GM18507 (cell line): ENCODE measurements at places on chromosomes 16 and 17.

GRCh38 chr16:89149386-89149785, 22.2 kb upstream of the CDH15 start:
- no peak for DNase-seq

GRCh38 chr16:2963723-2964474, at the start of gene KREMEN2:
TSS of gene KREMEN2 (plus strand) at chr16:2964275. CDS start at chr16:2964521, 246 bp downstream.
- DNase-seq = no peak

GRCh38 chr16:78102122-78102660, 2.7 kb downstream of the WWOX start:
- DNase-seq = no peak

DNA sequence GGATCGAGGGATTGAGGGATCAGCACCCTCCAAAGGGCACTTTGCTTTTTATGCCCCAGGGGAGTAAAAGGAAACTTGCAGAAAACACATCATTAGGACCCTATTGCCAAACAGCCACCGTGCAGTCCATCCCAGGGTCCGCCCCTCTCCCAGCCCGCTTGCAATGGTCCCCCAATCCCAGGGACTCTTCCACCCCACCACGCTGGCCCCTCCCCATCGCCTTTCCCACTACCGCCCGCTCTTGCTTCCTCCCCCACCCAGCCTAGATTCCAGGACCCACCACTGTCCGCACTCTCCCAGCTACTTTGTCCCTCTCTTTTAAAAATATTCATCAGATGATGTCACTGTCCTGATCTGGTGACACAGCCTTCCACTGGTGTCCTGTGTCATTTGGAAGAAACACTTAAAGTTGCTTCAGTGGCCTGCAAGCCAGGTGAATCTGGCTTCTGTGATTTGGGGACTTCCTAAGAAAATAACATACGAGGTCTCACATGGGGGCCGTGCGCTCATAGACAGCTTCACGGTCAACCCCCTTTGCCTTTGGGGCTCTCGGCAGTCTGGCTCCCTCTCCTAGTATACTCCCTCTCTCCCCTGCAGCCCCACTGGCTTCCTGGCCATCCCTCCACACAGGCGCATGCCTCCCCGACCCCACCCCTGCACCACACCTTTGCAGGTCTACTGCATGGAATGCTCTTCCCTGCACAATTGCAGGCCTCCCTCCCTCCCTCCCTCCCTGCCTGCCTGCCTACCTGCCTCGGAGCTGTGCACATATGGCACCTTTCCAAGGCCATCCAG, 127.9 kb downstream of the RBFOX3 start:
- DNase-seq = no peak

- no peak for DNase-seq
Measured at GRCh38 chr17:82090549-82091263, 7.3 kb downstream of the FASN start.
